T-cell (primary cell): ENCODE measurements at places on chromosomes 1 and 21. TPM values are rescaled to one million over a fixed set of nuclear protein-coding genes. Genes with fewer than 3 reads are reported as not detected.

Gene ETNK2
- 3.4 TPM for total RNA-seq

Gene CACHD1
- total RNA-seq: 3.1 TPM

Gene ANKRD35
- not detected for total RNA-seq

Gene ERVH48-1
- total RNA-seq: 0.43 TPM

Gene NBPF6
- not detected for total RNA-seq

Gene NEGR1
- 0.05 TPM for total RNA-seq

Gene C8B
- not detected for total RNA-seq

Gene DNASE2B
- total RNA-seq: not detected

Gene DYNLT5
- total RNA-seq: not detected

Gene DIRAS3
- not detected for total RNA-seq

Gene TEX38
- not detected for total RNA-seq

Gene ASCL5
- total RNA-seq: 0.49 TPM

Gene IL19
- not detected for total RNA-seq

Gene RHD
- total RNA-seq: 0.19 TPM

Gene ADCY10
- total RNA-seq: 0.06 TPM
